ENCODE measurements at places on chromosomes 11 and 22. TPM values are rescaled to one million over a fixed set of nuclear protein-coding genes. Genes with fewer than 3 reads are reported as not detected.
A peak's percentile ranks its signal among the peaks of the same experiment; 100 is the strongest.

DNA sequence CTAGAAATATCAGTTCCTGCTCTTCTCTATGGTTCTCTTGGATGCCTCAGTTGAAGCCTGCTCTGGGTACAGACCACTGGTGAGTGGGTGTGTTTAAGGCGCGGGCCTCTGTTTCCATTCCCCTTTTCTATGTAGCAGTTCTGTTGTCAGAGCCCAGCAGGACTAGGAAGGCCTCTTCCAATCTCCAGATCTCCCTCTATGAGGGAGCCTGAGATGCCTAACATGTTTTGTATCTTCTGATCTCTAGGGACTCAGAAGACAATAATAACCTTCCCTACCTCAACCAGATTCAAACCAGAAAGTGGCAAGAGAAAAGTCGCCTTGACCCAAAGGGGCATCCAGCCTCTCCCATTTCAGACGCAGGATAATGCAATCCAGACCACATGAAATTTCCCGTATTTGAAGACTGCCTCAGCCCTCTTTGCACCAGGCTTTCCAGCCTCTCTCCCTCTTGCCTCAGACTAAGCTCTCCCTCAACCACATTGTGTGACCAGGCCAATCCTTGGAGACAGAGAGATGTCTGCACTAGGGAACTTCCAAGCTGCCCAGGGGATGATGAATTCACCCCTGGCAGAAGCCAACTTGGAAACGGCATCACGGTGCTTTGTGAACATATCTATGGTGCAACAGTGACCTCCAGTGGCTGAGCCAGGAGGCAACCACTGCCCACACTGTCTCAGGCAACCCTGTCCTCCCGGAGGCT, 150.1 kb upstream of the UBASH3B start:
- H3K4me3 ChIP-seq, result no peak overlapping the region
- H3K36me3 ChIP-seq, result no peaks in the 10 kb centered on the region
- H3K4me1 ChIP-seq, result no peaks in the 10 kb centered on the region
- peaks cover 13% of the 10 kb centered on the region for H3K27me3 ChIP-seq
- no peak overlapping the region for H3K27ac ChIP-seq

GRCh38 chr22:27919942-27920755, 1.1 kb upstream of the PITPNB start:
- peak overlapping the region; percentile 70 for H3K4me3 ChIP-seq
- peak overlapping the region; percentile 89 for H3K27ac ChIP-seq
- DNase-seq, result no peak
- H3K4me1 ChIP-seq, result peaks cover 27% of the 10 kb centered on the region
- no peaks in the 10 kb centered on the region for H3K36me3 ChIP-seq
- no peaks in the 10 kb centered on the region for H3K27me3 ChIP-seq

Gene ALDH3B1
- polyA plus RNA-seq, result 0.12 TPM

- DNase-seq, result no peak
- H3K4me3 ChIP-seq, result no peak overlapping the region
- no peak overlapping the region for H3K27ac ChIP-seq
- no peaks in the 10 kb centered on the region for H3K4me1 ChIP-seq
- no peaks in the 10 kb centered on the region for H3K27me3 ChIP-seq
These were observed 9.7 kb upstream of the ANKK1 start for GRCh38 chr11:113377681-113378412.

DNA sequence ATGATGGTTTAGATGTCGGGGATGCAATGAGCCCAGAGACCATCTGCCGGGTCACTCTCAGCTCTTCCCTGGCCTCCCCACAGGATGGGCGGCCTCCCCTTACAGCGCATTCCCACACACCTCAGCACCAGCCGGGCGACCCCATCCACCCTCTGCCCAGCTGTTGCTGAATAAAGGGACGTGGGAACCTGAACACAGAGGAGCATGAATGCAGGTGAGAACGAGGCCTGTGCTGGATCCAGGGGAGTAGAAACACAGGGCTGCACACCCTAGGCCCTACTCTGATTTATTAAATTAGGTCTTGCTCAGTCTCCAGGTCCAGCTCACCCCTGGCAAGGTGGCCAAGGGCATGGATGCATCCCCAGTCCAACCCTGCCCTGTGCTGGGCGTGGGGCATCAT, 180.5 kb downstream of the CTTN start:
- H3K36me3 ChIP-seq, result no peaks in the 10 kb centered on the region
- H3K4me3 ChIP-seq, result no peak overlapping the region
- H3K27me3 ChIP-seq, result no peaks in the 10 kb centered on the region
- no peak overlapping the region for H3K27ac ChIP-seq
- no peak for DNase-seq
- no peaks in the 10 kb centered on the region for H3K4me1 ChIP-seq

DNA sequence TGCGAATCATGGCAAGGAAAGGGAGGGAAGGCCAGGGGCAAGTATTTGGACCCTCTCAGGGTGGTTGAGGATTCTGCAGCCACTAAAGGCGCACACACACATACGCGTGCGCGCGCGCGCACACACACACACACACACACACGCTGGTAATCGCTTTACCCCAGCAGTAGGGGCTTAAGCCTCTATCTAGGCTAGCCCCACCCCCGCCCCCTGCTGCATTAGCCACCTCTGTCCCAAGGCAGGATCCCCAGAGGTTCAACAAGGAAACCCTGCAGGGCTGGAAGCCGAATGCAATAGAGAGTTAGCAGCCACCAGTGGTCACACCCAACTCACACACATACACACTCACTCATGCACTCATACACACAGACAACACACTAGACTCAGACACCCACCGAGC, 28.6 kb upstream of the ELFN2 start:
- no peak overlapping the region for H3K27ac ChIP-seq
- no peaks in the 10 kb centered on the region for H3K4me1 ChIP-seq
- peaks cover 6% of the 10 kb centered on the region for H3K36me3 ChIP-seq
- no peak for DNase-seq

GRCh38 chr11:80414181-80415165, 973.6 kb upstream of the TENM4 start:
- no peak overlapping the region for H3K27ac ChIP-seq
- no peak overlapping the region for H3K4me3 ChIP-seq
- H3K36me3 ChIP-seq, result no peaks in the 10 kb centered on the region
- DNase-seq, result no peak

- H3K27ac ChIP-seq, result no peak overlapping the region
- no peaks in the 10 kb centered on the region for H3K27me3 ChIP-seq
- H3K4me1 ChIP-seq, result no peaks in the 10 kb centered on the region
- H3K36me3 ChIP-seq, result no peaks in the 10 kb centered on the region
- DNase-seq, result no peak
- H3K4me3 ChIP-seq, result no peak overlapping the region
These were observed 91.5 kb upstream of the BLID start for GRCh38 chr11:122207505-122207904.

DNA sequence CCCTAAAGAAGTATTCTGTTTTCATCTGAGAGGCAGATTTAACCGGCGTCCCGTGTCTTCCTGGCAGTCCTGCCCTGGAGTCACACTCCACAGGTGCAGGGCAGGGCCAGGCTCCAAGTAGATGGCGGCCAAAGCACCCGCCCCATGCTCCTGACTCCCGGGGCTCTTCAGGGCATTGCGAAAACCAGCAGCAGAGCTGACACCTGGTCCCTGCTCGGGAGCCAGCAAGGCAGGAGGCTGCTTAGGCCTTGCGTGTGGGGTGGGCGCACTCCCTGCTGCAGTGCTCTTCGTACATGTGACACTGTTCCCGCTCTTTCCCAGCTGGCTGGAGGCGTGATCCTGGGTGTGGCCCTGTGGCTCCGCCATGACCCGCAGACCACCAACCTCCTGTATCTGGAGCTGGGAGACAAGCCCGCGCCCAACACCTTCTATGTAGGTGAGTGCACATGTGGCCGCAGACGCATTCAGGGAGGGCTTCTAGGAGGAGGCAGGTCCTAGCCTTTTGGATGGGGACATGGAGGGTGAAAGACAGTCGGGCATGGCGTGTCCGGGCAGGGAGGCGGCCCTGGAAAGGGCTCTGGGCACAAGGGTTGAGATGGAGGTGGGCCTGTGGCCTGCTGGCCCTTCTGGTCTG, 10.3 kb upstream of the TSSC4 start:
- H3K4me1 ChIP-seq, result peaks cover 54% of the 10 kb centered on the region
- DNase-seq, result no peak
- H3K27ac ChIP-seq, result no peak overlapping the region
- no peak overlapping the region for H3K4me3 ChIP-seq
- no peaks in the 10 kb centered on the region for H3K36me3 ChIP-seq

Gene TXN2
- 127 TPM for polyA plus RNA-seq

GRCh38 chr11:27886857-27887256, 186.6 kb upstream of the BDNF start:
- DNase-seq, result no peak
- H3K4me3 ChIP-seq, result no peak overlapping the region
- H3K4me1 ChIP-seq, result no peaks in the 10 kb centered on the region
- H3K27ac ChIP-seq, result no peak overlapping the region

DNA sequence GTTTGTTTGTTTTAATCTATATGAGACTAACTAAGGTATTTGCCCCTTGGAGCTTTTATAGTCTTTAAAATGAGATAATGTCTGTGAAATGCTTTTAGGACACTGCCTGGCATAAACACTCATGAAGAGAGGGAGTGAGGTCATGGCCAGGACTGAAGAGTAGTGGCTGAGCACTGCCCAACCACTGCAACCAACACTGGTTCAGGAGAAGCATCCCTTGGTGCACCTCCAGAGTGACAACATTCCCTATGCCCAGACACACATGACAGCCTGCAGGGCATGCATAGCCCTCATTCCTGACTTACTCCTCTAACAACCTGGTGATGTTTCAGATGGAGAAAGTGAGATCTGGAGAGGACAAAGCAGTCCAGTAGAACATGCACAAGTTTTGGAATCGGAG, 36.1 kb downstream of the ME3 start:
- no peaks in the 10 kb centered on the region for H3K36me3 ChIP-seq
- no peak overlapping the region for H3K27ac ChIP-seq
- no peak overlapping the region for H3K4me3 ChIP-seq
- H3K27me3 ChIP-seq, result no peaks in the 10 kb centered on the region
- H3K4me1 ChIP-seq, result no peaks in the 10 kb centered on the region

DNA sequence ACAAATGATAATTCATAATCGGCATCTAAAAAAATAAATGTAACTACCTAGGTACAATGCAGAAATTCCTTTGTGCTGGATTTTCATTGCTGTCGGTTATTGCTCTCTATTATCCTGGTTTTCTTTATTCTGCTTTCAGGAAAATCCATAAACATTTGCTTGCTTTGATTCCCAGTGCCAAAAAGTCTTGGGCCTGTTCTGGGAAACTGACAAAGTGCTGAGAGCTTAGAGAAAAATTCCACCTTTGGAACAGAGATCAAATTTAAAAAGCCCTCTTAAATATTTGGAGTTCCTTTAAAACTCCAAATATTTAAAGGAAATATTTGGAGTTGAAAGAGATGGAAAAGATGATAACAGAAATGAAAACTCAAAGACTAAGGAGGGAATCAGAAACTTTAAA, 87.3 kb upstream of the ZBED5 start:
- DNase-seq, result no peak
- H3K27me3 ChIP-seq, result no peaks in the 10 kb centered on the region
- no peak overlapping the region for H3K27ac ChIP-seq
- H3K4me3 ChIP-seq, result no peak overlapping the region

Gene IL10RA
- 659 TPM for polyA plus RNA-seq

Gene IFITM10
- polyA plus RNA-seq, result 0.10 TPM

Gene DEUP1
- polyA plus RNA-seq, result not detected

DNA sequence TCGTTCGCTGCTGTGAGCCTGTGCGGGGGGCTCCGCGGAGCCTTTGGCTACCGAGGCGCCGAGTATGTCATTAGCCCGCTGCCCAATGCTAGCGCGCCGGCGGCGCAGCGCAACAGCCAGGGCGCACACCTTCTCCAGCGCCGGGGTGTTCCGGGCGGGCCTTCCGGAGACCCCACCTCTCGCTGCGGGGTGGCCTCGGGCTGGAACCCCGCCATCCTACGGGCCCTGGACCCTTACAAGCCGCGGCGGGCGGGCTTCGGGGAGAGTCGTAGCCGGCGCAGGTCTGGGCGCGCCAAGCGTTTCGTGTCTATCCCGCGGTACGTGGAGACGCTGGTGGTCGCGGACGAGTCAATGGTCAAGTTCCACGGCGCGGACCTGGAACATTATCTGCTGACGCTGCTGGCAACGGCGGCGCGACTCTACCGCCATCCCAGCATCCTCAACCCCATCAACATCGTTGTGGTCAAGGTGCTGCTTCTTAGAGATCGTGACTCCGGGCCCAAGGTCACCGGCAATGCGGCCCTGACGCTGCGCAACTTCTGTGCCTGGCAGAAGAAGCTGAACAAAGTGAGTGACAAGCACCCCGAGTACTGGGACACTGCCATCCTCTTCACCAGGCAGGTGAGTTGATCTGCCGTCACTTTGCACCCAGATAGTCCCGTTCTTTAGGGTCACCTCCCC, 1.0 kb downstream of the ADAMTS15 start:
- H3K4me3 ChIP-seq, result no peak overlapping the region
- H3K36me3 ChIP-seq, result no peaks in the 10 kb centered on the region
- no peak overlapping the region for H3K27ac ChIP-seq
- no peak for DNase-seq

DNA sequence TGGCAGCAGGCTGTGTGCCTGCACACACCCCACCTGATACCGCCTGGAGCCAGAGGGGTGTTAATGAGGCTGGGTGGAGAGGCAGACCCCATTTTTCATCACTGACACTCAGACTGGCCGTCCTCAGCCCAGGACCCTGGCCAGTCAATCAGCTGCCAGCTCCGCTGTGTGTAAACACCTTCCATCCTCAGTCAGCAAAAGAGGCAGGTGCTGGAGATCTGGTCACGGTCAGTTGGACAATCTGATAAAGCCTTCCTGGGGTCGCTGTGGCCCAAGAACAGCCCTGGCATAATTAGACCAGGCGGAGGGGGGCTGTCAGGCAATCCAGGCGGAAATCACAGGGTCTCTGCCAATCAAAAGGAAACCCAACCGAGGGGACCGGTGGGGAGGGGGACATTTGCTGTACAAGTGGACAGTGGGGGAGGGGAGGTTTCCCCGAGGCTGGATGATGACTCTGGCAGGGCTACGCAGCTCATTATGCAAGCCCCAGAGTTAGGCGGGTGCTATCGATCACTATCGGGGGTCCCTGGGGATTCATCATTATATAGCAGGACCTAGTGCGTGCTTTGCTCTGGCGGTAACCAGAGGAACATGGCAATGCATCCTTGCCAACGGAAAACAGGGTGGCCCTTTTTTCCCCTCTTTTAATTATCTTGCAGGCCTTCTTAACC, 72.9 kb downstream of the ABTB2 start:
- no peak for DNase-seq
- no peaks in the 10 kb centered on the region for H3K4me1 ChIP-seq
- H3K4me3 ChIP-seq, result no peak overlapping the region
- no peaks in the 10 kb centered on the region for H3K36me3 ChIP-seq
- no peak overlapping the region for H3K27ac ChIP-seq
- no peaks in the 10 kb centered on the region for H3K27me3 ChIP-seq

GRCh38 chr11:72278905-72279304, 34.9 kb upstream of the PHOX2A start:
- no peaks in the 10 kb centered on the region for H3K36me3 ChIP-seq
- no peak for DNase-seq
- no peak overlapping the region for H3K27ac ChIP-seq
- peaks cover 10% of the 10 kb centered on the region for H3K27me3 ChIP-seq

DNA sequence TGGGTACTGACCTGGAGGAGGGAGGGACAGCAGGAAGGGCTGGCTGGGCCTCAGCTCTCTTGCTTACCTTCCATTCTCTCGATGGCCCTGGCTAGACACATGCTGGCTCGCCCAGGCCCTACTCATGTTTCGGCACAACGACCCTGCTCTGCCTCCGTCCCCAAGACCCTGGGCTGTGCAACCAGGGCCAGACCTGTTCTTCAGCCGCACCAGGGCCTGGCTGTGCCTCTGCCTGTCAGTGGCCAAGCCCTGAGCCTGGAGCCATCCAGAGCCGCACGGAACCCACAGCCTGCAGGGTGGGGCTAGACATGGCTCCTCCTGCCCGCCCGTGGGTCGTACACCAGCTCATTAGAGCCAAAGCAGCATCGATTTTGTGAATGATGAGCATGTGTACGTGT, 47.5 kb downstream of the RTN4R start:
- H3K4me1 ChIP-seq, result no peaks in the 10 kb centered on the region
- no peak overlapping the region for H3K27ac ChIP-seq
- no peak overlapping the region for H3K4me3 ChIP-seq
- DNase-seq, result no peak
- peaks cover 10% of the 10 kb centered on the region for H3K27me3 ChIP-seq

Gene IGF2
- polyA plus RNA-seq, result not detected
